ENCODE measurements at places on chromosomes 3 and 15. TPM values are rescaled to one million over a fixed set of nuclear protein-coding genes. Genes with fewer than 3 reads are reported as not detected.

- no peak for DNase-seq
- H3K4me1 ChIP-seq = no peaks in the 10 kb centered on the region
- H3K4me3 ChIP-seq = no peak overlapping the region
- no peak overlapping the region for H3K27ac ChIP-seq
- peaks cover 5% of the 10 kb centered on the region for H3K27me3 ChIP-seq
- H3K36me3 ChIP-seq = no peaks in the 10 kb centered on the region
These were observed 44.6 kb downstream of the CCNL1 start for GRCh38 chr3:157115069-157116006.

DNA sequence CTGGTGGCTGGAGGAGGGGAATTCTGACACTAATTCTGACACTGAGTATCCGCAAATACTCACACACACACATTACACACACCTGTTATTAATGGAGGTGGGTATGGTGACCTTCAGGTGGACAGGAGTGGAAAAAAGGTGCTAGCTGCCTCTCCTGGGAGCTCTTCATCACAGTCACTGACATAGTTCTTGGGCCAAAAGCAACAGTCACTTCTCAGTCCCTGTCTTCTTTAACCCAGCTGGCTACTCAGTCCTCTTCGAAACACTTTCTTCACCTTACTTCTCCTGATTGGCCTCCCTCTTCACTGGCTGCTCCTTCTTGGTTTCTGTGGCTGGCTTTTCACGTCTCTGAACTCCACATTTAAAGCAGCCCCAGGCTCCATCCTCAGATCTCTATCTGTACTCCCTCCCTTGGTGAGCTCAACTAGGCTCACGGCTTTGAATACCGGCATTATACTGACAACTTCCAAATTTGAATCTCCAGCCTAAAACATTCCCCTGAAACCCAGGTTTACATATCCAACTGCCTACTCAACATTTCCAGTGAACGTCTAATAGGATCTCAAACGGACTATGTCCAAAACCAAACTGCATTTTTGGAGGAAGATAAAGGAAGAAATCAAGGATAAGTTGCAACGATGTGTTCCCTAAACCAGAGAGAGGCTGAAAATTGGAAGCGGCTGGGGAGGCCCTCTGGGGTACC, 53.2 kb upstream of the HEG1 start:
- H3K4me3 ChIP-seq = no peak overlapping the region
- H3K36me3 ChIP-seq = no peaks in the 10 kb centered on the region
- H3K4me1 ChIP-seq = peaks cover 8% of the 10 kb centered on the region
- no peak for DNase-seq

- no peaks in the 10 kb centered on the region for H3K27me3 ChIP-seq
- no peak overlapping the region for H3K4me3 ChIP-seq
- H3K36me3 ChIP-seq = no peaks in the 10 kb centered on the region
These were observed 117.3 kb upstream of the PRR20G start for GRCh38 chr3:127405010-127405598.

DNA sequence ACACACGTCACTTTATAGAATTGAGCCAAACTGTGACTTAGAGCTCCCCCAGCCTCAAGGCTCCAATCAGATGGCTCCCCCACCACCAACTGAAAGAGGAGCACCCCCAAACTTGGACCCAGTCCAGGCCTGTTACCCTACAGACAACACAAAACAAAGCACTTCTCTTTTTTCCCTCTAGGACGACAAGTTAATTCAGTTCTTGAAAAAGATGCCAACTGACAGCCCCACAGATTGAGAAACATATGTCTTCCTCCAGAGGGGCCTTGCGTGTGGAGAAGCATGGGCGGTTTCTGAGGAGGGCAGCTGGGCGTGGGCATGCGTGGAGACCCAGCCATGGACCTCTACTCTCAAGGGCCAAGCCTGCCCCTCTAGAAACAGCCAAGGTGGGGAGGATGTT, 229.5 kb downstream of the SHQ1 start:
- no peak for DNase-seq
- H3K27me3 ChIP-seq = no peaks in the 10 kb centered on the region
- no peaks in the 10 kb centered on the region for H3K4me1 ChIP-seq
- no peaks in the 10 kb centered on the region for H3K36me3 ChIP-seq

GRCh38 chr15:90419206-90419605, 31.2 kb downstream of the IQGAP1 start:
- H3K27me3 ChIP-seq = no peaks in the 10 kb centered on the region
- H3K4me1 ChIP-seq = peaks cover 45% of the 10 kb centered on the region
- no peak overlapping the region for H3K4me3 ChIP-seq
- no peak for DNase-seq
- peak overlapping the region; percentile 36 for H3K27ac ChIP-seq

GRCh38 chr3:154034797-154035330, 86.3 kb upstream of the ARHGEF26 start:
- no peaks in the 10 kb centered on the region for H3K27me3 ChIP-seq
- H3K4me1 ChIP-seq = no peaks in the 10 kb centered on the region
- no peaks in the 10 kb centered on the region for H3K36me3 ChIP-seq
- no peak for DNase-seq

Gene ESYT3
- 3.5 TPM for polyA plus RNA-seq

Gene C3orf49
- polyA plus RNA-seq = not detected

Gene RBP2
- polyA plus RNA-seq = not detected
